ENCODE measurements at places on chromosomes 11 and 22. TPM values are rescaled to one million over a fixed set of nuclear protein-coding genes. Genes with fewer than 3 reads are reported as not detected.

The CRYBB3 gene
- 0.32 TPM for polyA plus RNA-seq

The ALG9 gene
- polyA plus RNA-seq, result 47.6 TPM

DNA sequence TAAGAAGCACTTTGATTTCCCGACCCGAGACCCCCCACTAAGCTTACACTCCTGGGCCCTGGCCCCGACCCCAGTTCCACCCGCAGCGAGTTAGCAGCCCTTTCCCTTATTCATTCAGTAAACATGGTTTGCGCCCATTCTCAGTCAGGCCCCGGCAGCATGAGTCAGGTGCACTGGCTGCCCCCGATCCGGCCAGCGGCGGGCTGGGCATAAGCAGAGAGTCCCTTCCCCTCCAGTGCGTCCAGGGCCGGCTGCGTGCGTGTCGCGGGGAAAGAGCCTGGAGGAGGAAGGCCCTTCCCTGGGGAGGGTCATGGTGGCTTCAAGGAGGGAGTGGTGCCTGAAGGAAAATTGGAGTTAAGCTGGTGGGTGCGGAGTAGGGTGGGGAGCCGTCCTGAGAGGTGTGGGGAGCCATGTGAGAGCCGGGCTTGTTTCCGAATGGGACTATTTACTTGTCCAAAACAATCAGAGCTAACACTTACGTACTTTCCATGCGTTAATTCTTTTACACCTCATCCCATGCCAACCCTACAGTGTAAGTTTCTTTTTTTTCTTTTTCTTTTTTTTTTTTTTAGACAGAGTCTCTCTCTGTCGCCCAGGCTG, 657 bp downstream of the IGHMBP2 start:
- no peak for DNase-seq

- no peak for DNase-seq
Measured at GRCh38 chr22:20782596-20783299, 8.8 kb downstream of the SERPIND1 start.

DNA sequence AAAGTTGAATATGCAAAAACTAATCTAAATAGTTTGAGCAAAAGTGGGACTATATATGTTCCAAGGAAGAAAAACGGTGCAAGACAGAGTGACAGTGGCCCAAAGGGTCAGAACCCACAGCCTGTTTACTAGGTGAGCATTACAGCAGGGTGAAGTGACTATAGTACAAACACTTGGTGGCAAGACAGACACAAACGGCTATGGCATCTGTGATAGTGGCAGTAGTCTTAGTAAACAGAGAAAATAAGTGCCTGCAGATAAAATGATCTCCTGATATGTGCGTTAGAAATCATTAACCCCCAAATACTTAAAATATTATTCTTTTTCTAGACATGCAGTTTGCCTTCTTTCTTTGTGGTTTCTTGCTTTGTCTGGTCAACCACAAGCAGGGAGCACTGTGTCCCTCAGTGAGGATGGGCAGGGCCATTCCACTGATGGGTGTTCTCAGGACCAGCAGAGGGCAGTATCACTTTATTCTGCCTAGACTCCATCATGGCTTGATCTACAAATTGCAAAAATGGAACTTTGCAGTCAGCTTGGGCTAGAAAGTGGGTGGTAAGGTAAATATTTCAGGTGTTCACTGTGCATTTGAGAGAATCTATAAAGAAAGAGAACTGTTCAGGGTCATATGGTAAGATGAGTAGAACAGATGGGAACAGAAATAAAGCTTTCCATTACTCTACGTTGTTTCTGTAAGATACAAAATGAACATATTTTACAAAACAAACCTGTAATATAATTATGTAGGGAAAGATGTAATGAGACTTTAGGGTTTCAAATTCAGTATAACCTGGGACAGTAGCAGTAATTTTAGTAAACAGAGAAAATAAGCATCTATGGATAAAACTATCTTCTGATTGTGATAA, 198.2 kb downstream of the SWAP70 start:
- no peak for DNase-seq

- DNase-seq, result no peak
Measured at GRCh38 chr11:62186195-62186594, 3.8 kb upstream of the SCGB1D1 start.

The ANO9 gene
- polyA plus RNA-seq, result 15.9 TPM

GRCh38 chr11:72568861-72569260, 105.4 kb downstream of the PDE2A start:
- no peak for DNase-seq

DNA sequence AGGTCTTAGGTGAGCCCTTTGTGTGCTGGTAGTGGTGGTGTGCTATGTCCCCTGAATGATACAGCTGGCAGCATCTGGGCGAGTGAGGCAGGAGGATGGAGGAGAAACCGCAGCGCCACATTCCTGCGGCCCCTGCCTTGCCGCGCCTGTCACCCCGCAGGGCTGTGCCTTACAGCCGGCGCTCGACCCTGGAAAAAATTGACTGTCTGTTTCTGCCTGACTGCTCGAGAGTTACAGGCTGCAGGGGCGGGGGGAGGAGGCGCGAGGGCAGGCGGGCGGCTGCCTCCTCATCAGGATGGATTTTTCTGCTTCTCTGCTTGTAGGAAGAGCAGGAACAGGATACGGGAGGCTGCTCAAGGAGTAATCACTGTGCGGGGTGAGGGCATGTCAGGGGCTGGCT, 443.4 kb downstream of the MIAT start:
- peak; percentile 21 for DNase-seq

The POTEH gene
- 0.05 TPM for polyA plus RNA-seq

- no peak for DNase-seq
Measured at GRCh38 chr11:65591939-65592857, 3.4 kb downstream of the KCNK7 start.

GRCh38 chr11:78860720-78861422, 286.2 kb upstream of the NARS2 start:
- DNase-seq, result no peak

DNA sequence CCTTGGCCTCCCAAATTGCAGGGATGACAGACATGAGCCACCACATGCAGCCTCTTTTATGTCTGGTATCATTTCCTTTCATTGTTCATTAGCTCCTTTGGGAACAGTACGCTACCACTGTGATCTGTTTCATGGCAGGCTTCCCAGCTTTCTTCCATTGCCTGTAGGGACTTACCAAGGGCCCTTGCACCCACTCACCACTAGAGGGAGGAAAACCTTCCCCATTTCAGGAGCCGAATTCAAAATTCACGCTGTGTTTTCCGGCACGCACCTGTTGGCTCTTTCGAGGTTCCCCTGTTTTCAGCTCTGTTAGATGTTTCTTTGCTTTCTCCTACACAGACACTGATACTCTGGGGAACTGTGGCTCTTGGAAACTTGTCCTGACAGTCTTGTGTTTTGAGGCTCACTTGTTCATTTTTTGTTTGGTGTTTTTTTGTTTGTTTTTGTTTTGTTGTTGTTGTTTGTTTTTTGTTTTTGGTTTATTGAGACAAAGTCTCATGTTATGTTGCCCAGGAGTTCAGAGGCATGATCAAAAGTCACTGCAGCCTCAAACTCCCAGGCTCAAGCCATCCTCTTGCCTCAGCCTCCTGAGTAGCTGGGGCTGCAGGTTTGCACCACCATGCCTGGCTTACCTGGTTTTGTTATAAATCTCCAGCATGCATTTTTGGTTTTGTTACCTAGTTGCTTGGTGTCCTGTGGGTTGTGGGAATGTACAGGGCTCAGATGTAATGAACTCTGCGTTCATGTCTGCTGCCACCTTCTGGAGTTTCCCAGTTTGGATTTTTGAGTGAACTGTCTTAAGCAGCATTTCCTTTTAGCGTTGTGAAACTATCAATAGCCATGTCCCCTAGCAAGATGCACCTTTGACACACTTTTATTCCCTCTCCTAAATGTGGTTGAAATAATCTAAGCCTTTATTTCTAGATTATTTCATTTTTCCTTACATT, 2.3 kb downstream of the KRTAP5-11 start:
- no peak for DNase-seq

DNA sequence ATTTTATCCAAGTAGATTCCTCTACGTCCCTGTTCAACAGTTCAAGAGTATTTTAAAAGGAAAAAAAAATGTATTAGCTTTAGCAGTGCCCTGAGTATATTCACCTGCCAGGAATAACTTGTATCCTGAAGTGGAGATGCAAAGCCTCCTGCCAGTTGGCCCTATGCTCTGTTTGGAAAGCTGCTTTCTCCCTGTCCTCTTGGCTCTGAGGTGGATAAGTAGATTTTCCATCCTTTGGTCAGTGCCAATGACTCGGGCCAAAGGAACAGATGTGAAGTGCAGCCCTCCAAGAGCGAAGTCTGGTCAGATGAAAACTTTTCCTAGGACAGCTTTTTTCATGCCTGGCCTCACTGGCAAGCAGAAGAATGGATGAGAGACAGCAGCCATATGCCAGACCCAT, 839.9 kb upstream of the TENM4 start:
- no peak for DNase-seq

GRCh38 chr11:111148953-111149352, 96.6 kb upstream of the POU2AF2 start:
- DNase-seq, result no peak

DNA sequence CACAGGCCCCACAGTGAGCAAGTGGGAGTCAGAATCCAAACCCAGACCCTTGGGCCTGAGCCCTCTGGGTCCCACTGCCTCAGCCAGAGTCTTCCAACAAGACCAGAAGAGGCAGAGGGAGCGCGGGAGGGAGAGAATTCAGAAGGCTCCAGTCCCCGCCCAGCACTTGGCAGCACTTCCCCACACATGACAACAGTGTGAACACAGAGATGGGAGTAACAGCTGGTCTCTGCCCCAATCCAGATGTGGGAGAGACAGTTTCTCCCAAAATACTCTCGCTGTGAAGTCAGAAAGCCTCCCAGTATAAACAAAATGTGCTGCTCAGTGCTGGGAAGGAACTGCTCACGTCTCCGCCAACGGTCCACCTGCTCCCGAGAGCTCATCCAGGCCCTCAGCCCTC, 219.9 kb downstream of the MN1 start:
- no peak for DNase-seq

- DNase-seq, result no peak
Measured at GRCh38 chr11:117475716-117476530, 148.3 kb downstream of the CEP164 start.

DNA sequence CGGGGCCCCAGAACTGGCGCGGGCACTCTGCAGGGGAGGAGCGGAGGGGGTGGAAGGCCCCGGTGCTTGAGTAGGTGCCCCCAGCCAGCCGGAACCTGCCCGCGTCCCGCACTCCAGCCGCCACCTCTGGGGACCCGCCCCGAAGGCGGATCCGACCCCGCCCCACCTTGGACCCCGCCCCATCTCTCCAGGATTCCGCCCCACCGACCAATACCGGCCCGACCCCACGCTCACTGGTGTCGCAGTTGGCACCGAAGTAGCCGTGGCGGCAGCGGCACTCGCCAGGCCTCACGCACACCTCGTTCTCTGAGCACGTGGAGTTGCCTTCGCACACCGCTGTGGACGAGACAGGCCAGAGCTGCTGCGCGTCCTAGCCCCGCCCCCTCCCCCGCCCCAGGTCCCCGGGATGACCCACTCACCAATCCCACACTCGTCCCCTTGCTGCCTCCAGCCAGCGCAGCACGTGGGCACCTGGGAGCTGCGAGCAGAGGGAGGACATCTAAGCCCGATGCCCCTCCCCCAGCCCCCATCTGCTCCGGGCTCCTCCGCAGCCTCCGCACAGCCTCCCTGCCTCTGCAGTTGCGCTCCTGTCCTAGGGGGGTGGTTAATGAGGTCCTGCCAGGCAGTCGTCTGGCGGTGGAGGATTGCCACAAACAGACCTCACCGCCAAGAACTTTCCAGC, 6.0 kb downstream of the SCARF2 start:
- no peak for DNase-seq

The SERHL2 gene
- 7.9 TPM for polyA plus RNA-seq

The PLEKHB1 gene
- polyA plus RNA-seq, result 12.7 TPM

GRCh38 chr11:101441747-101442146, 142.1 kb downstream of the TRPC6 start:
- no peak for DNase-seq

DNA sequence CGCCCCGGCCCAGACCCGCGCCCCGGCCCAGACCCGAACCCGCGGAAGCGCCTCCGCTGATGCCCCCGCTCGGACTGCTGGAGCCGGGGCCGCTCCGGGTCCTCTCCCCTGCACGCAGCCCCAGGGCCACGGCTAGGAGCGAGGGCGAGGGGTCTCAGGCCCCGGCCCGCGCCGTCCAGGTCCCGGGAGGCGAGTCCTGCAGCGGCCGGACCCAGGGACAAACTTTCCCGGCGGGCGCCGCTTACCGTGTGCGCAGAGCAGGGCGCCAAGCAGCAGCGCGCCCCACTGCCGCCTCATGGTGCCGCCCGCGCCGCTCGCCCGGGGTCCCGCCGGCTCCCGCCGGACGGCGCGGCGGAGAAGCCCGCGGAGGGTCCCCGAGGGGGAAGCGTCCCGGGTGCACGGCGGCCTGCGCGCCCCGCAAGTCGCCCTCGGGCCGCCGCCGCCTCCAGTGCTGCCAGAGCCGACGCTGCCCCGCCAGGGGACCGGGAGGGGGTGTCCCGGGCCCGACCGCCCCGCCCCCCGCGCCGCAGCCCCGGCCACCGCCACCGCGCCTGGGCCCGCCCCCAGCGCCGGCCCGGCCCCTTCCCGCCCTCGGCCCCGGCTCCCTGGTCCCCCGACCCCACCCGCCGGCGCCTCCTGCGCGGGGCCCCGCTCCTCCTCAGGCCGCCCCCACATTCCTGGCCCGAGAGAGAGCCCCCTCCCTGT, at the start of gene LRP4:
Gene LRP4, minus strand, starts transcription at position 468 of the 705 bp plus-strand sequence. Its CDS starts 171 bp downstream, at position 297.
- no peak for DNase-seq

GRCh38 chr22:41943661-41944209, 3.2 kb downstream of the CENPM start:
- DNase-seq, result no peak

The TKFC gene
- polyA plus RNA-seq, result 47.2 TPM

DNA sequence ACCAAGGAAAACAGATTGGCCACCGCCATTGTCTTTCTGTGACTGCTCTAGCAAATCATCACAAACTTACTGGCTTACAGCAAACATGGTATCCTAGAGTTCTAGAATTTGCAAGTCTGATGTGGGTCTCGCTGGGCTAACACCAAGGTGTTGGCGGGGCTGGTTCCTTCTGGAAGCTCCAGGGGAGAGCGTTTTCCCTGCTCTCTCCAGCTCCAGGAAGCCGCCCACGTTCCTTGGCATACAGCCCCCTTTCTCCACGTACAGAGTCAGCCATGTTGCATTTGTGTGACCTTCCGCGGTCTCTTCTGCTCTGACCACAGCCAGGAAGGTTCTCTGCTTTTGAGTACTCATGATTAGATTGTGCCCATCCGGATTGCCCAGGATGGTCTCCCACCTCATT, 27.5 kb downstream of the TBC1D22A start:
- DNase-seq, result no peak

- peak; percentile 43 for DNase-seq
Measured at GRCh38 chr11:110710628-110711381, 1.4 kb downstream of the ARHGAP20 start.

GRCh38 chr11:130180491-130180890, 20.9 kb downstream of the ST14 start:
- no peak for DNase-seq

The GPR83 gene
- 0.64 TPM for polyA plus RNA-seq

GRCh38 chr22:47534804-47535410, 772.5 kb downstream of the TBC1D22A start:
- DNase-seq, result no peak

The MRGPRE gene
- polyA plus RNA-seq, result not detected

Measured in left renal cortex interstitium (tissue), 4 donors.